Stimulated activated CD8-positive, alpha-beta memory T cell treated with anti-CD3 and anti-CD28 coated beads, Interleukin-4, amount 100 ng/mL, for 1 hour (primary cell): ENCODE measurements at places on chromosomes 5 and 9.

DNA sequence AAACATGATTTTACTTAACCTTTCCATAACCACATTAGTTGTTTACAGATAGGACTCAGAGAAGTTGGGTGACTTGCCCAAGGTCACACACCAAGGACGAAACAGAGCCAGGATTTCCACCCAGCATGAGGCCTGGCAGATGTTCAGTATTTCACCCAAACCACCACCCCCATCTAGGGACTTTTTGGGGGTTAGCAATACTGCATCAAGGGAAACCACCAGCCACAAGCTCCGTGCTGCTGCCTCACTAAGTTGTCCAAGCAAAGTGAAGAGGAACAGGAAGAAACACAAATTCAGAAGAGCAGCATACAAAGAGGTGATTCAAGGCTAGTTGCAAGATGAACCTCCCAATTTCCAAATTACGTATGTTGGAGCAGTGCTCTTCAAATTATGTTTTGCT, 219.6 kb upstream of the RORB start:
- DNase-seq, result no peak

DNA sequence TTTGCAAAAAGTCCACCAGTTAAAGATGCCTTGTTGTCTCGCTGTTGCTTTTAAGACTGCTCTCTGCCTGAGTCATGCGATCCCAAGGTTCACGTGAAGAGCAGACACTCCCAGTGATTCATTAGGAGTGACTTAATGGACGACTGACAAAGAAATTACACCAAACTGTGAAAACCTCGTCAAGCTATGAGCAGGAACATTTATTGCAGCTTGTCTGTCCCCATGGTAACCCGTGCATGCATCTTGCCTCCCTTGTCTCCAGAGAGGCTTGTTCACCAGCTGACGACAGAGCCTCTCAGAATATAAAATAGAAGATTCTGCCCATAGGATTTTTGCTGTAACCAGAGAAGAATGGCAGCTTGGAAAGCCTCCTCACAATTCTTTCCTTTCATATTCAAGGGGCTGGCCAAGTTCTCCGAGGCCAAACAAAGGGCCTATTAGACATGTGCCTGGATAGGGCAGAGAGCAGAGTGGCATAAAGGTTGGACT, 352.7 kb downstream of the SPOCK1 start:
- no peak for DNase-seq

DNA sequence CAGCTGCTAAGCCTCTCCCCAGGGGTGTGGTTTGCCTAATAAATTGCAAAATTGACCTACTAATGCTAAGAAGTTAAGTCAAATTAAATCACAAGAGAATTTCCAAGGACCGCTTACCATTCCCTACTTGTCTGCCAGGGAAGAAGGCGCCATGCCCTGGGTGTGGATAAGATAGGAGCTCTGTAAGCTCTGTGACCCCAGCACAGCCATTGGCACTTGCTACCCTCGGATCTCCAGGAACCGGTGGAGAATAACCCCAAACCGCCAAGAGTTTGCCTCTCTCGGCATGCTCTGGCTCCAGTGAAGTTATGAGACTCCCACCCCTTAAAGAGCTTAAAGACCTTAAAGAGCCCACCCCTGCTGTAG, 58.9 kb downstream of the NEURL1B start:
- no peak for DNase-seq

DNA sequence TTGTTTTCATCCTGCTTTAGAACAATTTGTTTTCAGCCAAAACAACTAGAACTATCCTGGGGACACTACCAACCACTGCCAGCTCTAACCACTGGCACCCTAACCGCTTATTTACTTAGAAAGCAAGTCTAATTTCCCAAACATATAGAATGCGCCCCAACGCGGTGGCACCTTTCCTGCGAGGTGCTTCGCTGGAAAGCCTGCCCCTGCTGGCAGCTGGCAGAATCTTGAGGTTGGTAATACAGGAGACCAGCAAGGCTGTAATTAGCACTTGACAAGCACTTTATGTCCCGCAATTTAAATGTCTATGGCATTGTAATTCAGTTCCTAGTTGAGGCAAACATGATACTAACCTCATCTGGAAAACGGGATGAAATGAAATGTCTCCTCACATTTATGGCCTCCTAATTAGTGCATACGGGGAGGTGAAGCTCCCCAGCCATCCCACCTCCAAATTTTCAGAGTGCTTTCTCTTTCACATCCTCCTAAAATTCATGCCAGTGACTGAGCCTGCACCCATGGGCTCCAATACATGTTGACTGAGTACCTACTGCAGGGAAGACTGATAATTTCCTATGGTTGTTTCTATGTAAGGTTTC, 30.4 kb downstream of the GABBR2 start:
- DNase-seq, result no peak

GRCh38 chr5:38824821-38825220, 21.0 kb upstream of the OSMR start:
- DNase-seq, result no peak

- DNase-seq, result no peak
These were observed 52.8 kb downstream of the ARL15 start for GRCh38 chr5:54257366-54258118.

GRCh38 chr5:42583322-42583721, 160.1 kb downstream of the GHR start:
- no peak for DNase-seq

DNA sequence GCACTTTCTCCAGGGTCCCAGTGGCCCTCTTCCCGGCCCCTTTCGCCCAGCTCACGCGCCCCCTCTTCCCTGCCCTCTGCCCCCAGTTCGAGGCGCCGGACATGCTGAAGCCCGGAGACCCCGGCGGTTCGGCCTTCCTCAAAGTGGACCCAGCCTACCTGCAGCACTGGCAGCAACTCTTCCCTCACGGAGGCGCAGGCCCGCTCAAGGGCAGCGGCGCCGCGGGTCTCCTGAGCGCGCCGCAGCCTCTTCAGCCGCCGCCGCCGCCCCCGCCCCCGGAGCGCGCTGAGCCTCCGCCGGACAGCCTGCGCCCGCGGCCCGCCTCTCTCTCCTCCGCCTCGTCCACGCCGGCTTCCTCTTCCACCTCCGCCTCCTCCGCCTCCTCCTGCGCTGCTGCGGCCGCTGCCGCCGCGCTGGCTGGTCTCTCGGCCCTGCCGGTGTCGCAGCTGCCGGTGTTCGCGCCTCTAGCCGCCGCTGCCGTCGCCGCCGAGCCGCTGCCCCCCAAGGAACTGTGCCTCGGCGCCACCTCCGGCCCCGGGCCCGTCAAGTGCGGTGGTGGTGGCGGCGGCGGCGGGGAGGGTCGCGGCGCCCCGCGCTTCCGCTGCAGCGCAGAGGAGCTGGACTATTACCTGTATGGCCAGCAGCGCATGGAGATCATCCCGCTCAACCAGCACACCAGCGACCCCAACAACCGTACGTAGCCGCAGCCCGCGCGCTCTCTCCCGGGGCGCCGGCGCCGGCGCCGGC, 1.0 kb downstream of the PRDM6 start:
- DNase-seq, result no peak

DNA sequence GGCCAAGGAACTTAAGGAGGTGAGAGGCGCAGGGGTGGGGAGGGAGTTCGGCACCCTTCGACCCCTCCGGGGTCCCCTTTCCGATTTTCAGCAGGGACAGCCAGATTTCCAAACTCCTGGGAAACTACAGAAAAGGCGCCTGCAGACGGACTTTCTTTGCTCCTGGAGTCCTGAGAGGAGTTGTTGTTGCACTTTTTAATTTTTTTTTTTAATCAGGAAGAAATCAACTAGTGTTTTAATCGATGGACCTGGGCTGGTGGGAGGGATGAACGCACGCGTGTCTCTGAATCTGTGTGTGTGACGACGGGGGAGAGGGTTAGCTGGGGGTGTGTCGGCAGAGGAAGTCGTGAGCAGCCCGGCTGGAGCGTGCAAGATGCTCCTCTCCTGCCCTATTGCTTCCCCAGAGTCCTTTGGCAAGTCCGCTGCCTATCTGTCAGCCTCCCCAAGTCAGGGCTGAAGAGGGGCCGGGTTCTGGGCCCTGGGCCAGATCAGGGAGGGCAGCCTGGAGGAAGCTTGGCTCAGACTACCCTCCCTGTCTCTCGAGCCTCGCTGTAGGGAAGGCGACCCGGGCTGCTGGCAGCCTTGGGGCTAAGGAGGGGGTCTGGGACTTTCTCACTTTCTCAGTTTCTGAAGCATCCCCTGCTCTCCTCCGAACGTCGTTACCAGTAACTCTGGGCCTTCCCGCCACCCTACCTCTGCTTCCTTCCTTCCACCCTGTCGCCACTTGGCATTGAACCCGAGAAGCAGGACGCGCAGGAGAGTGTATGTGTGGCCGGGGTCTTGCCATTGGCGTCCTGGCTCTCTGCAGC, 731 bp downstream of the PRR16 start:
- no peak for DNase-seq

DNA sequence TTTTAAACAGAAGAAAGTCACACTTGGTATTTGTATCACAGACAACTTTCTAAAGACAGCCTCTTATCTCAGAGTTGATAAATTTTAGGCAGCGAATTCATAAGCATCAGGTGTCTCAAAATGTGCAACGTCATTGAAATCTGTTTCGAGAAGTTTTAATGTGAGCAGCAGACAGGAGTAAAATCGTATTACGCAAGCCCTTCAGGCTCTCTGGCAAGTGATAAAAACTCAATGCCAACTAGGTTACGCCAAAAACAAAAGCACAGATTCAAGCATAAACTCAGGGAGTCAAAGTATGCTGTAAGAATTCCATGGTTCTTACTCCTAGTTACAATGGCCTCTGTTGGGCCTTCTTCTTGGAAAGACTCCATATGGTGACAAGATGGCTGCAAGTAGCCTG, 244.7 kb downstream of the SEMA5A start:
- DNase-seq, result no peak

DNA sequence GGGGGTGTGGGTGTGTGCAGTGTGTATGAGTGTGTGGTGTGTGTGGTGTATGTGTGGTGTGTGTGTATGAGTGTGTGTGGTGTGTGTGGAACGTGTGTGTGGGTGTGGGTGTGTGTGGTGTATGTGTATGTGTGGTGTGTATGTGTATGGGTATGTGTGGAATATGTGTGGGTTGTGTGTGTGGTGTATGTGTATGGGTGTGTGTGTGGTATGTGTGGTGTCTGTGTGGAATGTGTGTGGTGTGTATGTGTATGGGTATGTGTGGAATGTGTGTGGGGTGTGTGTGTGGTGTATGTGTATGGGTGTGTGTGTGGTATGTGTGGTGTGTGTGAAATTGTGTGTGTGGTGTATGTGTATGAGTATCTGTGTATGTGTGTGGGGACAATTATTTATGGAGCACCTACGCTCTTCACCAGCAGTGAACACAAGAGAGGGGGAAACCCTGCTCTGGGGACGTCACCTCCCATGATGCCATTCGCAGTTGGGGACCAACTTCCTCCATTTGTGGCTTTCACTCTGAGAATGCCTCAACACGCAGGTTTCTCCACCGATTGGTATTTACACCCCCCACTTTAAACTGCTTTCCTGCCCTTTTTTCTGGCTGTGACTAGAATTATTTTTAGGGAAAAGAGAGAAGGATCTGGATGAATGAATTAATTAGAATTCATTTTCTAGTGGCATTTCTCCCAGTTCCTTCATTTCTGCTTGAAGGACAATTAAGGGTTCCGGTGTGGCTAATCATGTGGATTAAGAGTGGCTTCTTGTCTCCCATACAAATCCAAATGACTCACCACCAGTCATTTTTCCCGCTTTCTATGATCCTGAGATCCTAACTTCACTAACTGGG, 238.1 kb downstream of the ROR2 start:
- no peak for DNase-seq

DNA sequence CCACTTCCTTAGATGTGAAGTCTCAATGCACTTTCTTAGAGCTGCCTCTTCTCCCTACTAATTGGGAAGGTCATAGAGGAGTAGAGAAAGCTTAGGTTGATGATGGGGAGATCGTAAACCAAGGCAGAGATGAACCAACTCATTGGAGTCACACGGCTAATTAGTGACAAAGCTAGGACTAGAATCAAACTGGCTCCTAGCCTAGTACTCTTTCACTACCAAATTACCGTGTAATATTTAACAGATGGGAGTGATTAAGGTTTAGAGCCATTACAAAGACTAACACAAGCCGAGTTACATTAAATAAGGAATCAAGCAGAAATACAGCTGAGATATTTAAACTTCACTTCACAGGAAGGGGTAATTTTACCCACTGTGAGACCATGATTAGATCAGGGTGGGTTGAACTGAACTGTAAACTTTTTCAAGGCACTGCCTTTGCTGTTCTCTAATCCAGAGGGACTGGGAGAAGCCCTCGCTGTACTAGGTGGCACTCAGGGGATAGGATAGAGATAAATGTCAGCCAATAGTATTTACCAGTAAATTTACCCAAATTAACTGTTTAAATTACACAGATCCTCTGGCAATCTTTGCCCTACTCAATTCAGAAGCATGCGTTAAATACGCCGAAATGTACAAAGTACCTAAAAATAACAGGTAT, 166.4 kb upstream of the PIK3R1 start:
- no peak for DNase-seq
